Epithelial cell of proximal tubule (primary cell): ENCODE measurements at places on chromosomes 3 and 15.

DNA sequence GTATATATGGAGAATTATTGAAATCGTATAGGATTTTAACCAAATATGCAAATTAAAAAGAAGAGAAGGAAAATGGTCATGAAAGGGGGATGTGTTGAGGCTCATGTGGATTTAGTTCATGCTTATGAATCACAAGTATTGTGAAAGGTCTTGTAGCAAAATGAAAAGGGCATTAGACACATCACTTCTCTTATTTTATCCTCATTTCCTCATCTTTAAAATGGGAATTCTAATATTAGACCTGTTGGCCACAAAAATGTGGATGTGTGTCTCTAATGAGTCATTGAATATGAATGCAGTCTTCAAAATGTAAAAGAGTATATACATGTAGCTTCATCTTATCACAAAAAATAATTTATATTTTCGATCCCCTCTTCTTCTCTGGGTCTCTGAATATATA, 14.9 kb upstream of the ALCAM start:
- DNase-seq: no peak

- DNase-seq: no peak
These were observed 82.5 kb downstream of the XXYLT1 start for GRCh38 chr3:195188426-195188927.

DNA sequence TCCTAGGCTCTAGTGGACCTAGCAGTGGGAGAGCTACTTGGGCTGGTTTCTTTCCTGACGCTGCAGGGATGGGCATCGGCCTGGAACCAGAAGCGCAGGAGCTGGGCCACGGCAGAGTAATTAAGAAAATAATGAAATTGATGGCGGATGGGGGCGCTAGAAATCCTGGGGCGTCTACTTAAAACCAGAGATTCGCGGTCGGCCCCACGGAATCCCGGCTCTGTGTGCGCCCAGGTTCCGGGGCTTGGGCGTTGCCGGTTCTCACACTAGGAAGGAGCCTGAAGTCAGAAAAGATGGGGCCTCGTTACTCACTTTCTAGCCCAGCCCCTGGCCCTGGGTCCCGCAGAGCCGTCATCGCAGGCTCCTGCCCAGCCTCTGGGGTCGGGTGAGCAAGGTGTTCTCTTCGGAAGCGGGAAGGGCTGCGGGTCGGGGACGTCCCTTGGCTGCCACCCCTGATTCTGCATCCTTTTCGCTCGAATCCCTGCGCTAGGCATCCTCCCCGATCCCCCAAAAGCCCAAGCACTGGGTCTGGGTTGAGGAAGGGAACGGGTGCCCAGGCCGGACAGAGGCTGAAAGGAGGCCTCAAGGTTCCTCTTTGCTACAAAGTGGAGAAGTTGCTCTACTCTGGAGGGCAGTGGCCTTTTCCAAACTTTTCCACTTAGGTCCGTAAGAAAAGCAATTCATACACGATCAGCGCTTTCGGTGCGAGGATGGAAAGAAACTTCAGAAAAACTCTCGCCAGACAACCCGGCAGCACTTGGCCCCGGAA, 6.1 kb downstream of the SOX14 start:
- DNase-seq: no peak

DNA sequence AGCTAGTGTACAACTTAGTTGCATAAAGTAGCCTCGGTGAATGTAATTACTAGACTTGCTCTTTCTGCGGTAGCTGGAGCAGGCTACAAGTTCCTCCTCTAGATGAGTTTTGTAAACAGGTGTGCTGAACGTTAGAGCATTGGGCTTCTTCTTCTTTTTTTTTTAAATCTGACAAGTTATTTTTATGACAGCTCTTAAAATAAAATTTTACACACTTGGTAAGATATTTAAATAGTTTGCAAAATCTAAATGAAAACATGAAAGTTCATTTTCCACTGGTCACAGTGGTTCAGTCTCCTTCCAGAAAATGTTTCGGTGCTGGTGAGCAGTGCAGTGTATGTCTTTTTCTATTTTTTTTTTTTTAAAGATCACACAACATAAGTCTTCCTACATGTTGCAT, 3.0 kb downstream of the CCR9 start:
- no peak for DNase-seq

DNA sequence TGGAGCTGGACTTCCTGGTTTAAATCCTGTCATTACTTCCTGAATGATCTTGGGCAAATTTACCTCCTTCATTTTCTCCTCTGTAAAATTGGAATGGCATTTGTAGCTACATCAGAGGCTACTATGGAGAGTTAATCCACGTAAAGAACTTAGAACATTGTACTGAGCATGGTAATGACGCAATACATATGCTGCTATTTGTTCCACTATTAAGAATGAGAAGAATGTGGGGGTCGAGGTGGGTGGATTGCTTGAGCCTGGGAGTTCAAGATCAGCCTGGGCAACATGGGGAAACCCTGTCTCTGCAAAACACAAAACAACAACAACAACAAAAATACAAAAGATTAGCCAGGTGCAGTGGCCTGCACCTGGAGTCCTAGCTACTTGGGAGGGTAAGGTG, 250.6 kb downstream of the RYR3 start:
- no peak for DNase-seq

GRCh38 chr3:45711931-45712330, 22.7 kb downstream of the SACM1L start:
- DNase-seq: no peak

DNA sequence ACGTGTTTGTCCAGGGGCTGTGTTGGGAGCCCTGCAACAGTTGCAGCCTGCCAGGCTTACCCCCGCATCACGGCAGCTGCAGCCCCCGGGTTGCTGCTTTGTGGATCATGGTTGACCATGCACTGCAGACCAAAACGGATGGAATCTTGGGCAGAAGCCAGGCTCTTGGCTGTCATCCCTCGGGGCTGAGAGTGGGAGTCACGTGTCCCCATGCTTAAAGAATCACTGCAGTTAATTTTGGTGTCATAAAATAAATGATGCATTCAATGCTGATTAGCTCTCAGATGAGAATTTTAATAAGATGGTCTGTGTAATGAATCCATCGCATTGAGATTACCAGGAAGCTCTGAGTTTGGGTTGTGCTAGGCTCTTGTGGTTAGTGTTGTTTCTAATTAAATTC, 115.6 kb downstream of the CHDH start:
- DNase-seq: no peak
